ENCODE measurements at places on chromosomes 5 and 9.

GRCh38 chr5:134145779-134146581 is 30.8 kb downstream of the SKP1 start:
- DNase-seq, result peak; percentile 91

DNA sequence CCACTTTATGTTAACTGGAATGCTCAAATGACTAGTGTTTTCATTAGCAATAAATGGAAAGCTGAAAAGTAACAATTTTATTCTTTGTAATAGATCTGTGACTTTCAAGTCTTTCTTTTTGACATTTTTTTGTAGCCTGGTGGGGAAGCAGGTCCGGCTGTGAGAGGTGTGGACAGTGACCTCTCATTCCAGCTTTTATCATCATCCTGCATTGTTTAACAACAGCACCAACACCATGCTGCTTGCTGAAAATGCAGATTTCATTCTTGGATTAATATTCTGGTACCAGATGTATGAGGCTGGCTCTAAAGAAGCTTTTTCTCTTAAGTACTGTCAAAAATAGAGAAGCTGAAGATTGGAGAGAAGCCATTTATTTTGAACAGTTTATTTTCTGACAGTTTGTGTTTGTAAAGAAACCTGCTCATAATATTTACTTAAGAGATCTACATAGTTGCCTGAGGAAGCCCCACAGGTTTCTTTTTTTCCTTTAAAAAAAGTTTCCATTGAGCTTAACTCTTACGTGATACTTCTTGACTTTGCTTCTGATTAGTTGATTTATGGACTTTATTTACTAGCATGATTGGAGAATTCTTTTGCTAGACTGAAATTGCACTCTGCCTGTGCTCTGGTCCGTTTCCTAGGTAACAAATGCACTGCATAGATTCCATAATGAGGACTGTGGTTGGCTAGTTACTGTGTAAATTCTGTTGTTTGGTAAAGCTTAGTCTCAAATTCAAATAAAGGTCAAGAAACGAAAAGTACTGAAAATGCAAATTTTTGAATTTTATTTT is 3.4 kb downstream of the KIAA1958 start:
- no peak for DNase-seq

GRCh38 chr9:4642351-4642750 is 19.7 kb upstream of the PLPP6 start:
- DNase-seq, result no peak

GRCh38 chr5:12413075-12413474 is 508.8 kb upstream of the CTNND2 start:
- DNase-seq, result no peak

DNA sequence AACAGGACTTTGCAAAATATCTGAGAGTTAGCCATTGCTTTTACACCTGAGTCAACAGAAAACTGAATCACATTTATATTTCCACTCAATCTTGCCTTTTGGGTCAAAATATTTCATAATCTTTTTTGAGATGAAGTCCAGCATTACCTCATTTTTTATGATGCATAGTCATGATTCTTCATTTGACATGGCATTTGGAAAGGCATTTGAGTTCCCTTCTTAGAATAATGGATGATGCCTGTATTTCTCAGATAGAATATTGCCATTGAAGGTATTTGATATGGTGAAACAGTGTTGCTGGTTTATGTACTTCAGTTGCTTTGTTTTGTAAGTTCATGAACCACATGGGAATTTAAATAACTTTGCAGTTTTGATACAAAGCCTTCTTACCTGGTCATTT is 180.4 kb downstream of the PRR16 start:
- DNase-seq, result no peak

GRCh38 chr5:159095151-159095721 is 4.5 kb downstream of the EBF1 start:
- peak; percentile 40 for DNase-seq

GRCh38 chr5:170421826-170422225 is 32.7 kb upstream of the KCNMB1 start:
- DNase-seq, result no peak

- DNase-seq, result no peak
Measured at GRCh38 chr5:119302916-119303897, 52.6 kb upstream of the TNFAIP8 start.

DNA sequence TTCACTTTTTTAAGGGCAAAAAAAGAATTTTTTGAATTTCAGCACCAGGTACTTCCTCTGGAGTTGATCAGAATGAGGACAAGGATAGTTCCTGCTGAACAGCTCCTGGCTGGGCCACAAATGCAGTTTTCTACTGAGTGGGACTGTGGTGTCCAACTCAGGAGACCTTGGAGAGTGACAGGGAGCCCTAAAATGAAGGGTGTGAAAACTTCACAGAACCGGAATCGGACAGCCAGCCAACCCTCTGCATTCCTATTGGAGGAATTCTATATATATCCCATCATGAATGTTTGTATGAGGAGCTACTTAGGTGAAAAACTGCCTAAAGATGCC is 40.6 kb downstream of the ANKH start:
- no peak for DNase-seq

- no peak for DNase-seq
Measured at GRCh38 chr5:42429694-42430093, 6.5 kb downstream of the GHR start.

DNA sequence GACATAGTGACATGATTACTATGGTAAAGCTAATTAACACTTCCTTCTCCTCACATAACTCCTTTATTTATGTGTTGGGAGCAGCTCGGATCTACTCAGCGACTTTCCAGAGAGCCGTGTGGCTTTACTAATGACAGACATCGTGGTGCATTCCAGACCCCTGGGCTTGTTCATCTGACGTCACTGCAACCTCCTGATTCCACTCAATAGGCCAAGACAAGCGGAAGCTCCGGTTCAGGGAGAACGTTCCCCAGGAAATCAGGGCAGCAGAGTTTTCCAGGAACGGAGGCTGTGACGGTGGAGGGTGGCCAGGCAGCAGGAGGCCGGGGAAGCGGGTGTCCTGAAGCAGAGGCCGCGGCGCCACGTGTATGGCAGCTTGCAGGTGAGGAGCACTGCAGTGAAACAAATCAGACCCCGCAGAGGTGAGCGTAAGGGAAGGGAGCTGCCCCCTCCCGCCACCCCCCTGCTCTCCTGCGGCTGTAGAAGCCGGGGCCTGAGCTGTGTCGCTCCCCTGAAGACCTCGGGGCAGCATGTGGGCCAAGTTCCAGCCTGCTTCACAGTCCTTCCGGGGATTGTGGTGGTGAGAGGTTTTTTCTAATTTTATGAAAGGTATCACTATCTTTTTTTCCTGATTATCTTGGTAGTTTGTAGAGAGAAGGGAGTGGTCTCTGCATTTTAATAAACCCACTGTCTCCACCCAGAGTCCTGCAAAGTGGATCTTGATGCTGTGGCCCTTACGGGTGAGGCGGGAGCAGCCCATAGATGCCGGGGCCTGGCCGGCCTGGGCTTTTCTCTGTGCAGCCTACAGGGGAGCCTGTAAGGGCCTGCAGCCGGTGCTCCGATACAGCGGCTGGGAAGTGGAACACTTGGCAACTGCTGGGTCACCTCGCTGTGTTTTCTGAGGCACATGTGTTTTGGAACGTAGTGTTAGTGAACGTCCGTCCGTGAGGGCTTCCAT is 220.4 kb upstream of the IRX4 start:
- no peak for DNase-seq

GRCh38 chr5:8381972-8382371 is 513.0 kb downstream of the MTRR start:
- no peak for DNase-seq

DNA sequence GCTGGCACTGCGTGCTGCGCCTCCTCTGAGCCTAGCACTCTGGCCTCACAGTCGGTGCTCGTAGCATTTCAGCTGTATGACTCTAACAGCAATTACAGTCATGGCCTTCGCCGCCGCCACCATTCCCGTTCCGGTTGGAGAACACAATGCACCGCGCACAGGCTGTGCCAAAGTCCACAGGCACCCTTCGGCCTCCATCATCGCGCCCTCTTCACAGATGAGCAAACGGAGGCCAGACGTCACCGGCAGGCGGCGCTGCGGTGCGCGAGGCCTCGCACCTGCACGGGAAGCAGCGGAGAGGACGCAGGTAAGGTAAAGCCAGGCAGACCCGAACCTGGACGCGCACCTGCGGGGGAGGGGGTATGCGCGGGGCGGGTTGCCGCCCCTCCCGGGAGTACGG is 128.9 kb downstream of the BARX1 start:
- no peak for DNase-seq

- DNase-seq, result no peak
Measured at GRCh38 chr5:20368571-20369517, 380.8 kb upstream of the CDH18 start.

- DNase-seq, result no peak
Measured at GRCh38 chr5:146515473-146516150, 378 bp downstream of the GPR151 start.

DNA sequence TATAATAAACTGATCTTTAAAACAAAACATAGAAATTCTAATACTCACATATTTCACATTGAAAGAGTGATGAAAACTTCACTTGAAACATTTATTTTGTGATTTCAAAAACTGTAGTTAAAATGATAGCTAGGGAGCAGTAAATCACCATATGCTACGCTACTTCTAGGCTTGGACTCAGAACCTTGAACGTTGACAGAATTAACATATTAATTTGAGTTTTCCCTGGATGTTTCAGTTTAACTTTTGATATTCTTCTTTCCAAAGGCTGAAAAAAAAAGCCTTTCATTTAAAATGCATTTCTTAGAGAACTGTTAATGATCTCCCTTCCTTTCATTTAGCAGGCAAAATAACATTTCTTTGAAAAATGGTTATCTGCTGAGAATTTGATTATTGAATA is 307.8 kb upstream of the SGCD start:
- DNase-seq, result no peak

GRCh38 chr9:35521708-35522107 is 31.8 kb downstream of the RUSC2 start:
- DNase-seq, result no peak

- no peak for DNase-seq
Measured at GRCh38 chr5:178466342-178466741, 123.9 kb downstream of the COL23A1 start.

- no peak for DNase-seq
Measured at GRCh38 chr9:129270205-129270604, 92.1 kb upstream of the IER5L start.

GRCh38 chr5:72141440-72142355 is 34.4 kb downstream of the MAP1B start:
- DNase-seq, result no peak

DNA sequence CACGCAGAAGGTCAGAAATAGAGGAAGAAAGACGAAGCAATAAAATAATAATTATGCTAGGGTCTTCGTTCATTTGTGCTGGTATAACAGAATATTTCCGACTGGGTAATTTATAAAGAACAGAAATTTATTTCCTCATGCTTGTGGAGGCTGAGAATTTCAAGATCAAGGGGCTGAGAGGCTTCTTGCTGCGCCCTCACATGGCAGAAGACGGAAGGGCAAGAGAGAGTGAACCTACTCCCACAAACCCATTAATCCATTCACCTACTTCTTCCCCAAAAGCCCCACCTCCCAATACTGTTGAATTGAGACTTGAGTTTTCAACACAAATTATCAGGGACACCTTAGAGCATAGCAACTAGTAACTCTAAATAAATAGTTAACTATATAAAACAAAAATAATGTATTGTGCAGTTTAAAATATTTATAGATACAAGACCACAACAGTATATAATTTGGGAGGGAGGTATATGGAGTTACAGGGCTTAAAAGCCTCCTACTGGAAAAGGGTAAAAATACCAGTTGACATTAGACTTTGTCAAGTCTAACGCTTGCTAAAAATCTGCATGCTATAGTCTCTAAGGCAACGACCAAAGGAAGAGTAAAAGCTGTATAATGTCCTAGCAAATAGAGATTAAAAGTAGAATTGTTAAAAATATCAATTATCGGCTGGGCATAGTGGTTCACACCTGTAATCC is 40.3 kb upstream of the NAA35 start:
- DNase-seq, result peak; percentile 55

DNA sequence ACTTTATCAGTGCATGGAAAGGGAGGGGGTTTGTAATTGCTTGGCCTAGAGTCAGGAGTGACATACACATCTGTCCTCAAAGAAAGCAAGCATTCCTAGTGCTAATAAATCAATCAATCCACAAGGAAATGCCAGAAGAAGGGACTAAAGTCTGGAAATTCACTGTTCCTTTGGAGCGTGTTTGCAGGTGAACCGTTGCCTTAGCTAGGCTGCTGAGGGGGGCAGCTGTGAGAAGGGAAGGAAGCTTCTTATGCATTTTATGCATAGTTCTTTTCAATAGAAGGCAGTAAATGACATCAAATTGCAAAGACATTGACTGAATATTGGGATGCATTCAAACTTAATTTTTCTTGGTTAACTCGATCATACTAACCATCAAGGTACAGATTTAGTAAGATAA is 1092.5 kb upstream of the SEMA6A start:
- DNase-seq, result no peak

GRCh38 chr9:123400926-123401503 is 45.0 kb downstream of the CRB2 start:
- DNase-seq, result no peak

DNA sequence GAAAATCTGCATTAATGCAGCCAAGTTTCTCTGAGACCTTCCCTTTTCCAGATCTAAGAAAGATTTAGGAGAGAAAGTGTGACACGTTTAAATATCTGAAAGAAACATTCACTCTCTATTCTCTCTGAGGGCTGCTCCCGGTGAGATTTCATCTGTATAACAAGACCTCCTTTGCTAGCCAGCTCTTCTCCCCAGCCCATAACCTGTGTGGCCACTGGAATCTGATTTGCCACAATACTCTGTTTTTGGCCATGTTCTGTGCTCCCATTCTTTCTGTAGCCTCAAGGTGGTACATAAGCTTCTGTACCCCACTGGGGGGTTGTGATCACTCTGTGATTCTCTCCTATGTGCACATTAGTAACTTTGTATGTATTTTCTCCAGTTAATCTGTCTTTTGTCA is 291.0 kb upstream of the SEMA6A start:
- DNase-seq, result no peak

DNA sequence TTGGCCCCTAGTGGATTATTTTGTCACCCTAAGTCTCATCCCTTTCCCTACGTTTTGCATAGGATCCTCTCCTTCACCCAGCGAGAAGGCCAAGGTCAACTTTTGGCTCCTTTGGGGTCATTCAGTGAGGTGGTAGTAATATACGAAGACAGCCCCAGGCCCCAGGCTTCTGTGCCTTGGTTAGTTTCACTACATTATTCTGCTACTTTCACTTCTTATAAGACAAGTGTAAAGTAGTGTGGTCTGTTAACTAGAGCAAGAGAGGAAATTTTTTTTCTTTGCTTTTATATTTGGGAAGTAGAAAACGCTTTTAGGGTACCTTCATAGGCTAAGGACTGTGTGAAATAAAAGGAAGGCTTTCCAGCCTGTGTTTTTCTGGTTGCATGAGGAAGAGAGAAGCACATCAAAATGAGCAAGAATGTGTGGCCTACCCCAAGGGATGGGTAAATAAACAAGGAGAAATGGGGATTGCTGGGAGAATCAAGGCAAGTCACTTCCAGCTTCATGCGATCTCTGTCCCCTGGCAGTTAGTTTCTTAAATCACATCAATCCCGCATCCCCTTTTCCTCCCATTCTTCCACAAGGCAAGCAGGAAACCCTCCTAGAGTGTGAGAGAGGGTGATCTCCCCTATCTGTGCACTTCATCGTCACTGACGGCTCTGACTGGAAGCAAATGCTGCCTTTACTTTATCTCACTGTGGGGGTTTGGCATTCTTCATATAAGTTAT is 677.0 kb upstream of the WWC1 start:
- peak; percentile 2 for DNase-seq

- DNase-seq, result no peak
Measured at GRCh38 chr5:125823572-125823971, 599.6 kb upstream of the GRAMD2B start.

- no peak for DNase-seq
Measured at GRCh38 chr5:62112689-62113228, 193.2 kb upstream of the KIF2A start.

Data from nephron progenitor cell (in vitro differentiated cells).